Pulmonary artery endothelial cell (primary cell): ENCODE measurements at places on chromosomes 13 and 19. TPM values are rescaled to one million over a fixed set of nuclear protein-coding genes. Genes with fewer than 3 reads are reported as not detected.

KIR3DL2 gene
- not detected in 2 replicates for total RNA-seq

LRRC4B gene
- total RNA-seq: 0.07 TPM in 1 of 2 replicates, not detected in the other

ACER1 gene
- not detected in 2 replicates for total RNA-seq

CASP14 gene
- not detected in 2 replicates for total RNA-seq

IL17D gene
- total RNA-seq: 5.8 and 9.6 TPM in 2 replicates

INSL3 gene
- not detected in 2 replicates for total RNA-seq

FSTL3 gene
- total RNA-seq: 18.5 and 32.6 TPM in 2 replicates

SMIM24 gene
- not detected in 2 replicates for total RNA-seq

FBXO27 gene
- total RNA-seq: 1.5 and 2.2 TPM in 2 replicates

ZNF177 gene
- total RNA-seq: 0.40 and 1.4 TPM in 2 replicates

ZNF433 gene
- 2.4 and 2.6 TPM in 2 replicates for total RNA-seq

ADPRHL1 gene
- 0.20 and 0.32 TPM in 2 replicates for total RNA-seq

DPF1 gene
- 1.3 and 1.8 TPM in 2 replicates for total RNA-seq

DLL3 gene
- 0.25 and 0.53 TPM in 2 replicates for total RNA-seq

CHST8 gene
- total RNA-seq: 0.07 TPM in 2 replicates

ZNF837 gene
- total RNA-seq: 1.1 and 1.8 TPM in 2 replicates
